ENCODE measurements at places on chromosomes 12 and 14.

GRCh38 chr12:105461271-105461943 is 130.9 kb downstream of the C12orf75 start:
- no peak for DNase-seq

DNA sequence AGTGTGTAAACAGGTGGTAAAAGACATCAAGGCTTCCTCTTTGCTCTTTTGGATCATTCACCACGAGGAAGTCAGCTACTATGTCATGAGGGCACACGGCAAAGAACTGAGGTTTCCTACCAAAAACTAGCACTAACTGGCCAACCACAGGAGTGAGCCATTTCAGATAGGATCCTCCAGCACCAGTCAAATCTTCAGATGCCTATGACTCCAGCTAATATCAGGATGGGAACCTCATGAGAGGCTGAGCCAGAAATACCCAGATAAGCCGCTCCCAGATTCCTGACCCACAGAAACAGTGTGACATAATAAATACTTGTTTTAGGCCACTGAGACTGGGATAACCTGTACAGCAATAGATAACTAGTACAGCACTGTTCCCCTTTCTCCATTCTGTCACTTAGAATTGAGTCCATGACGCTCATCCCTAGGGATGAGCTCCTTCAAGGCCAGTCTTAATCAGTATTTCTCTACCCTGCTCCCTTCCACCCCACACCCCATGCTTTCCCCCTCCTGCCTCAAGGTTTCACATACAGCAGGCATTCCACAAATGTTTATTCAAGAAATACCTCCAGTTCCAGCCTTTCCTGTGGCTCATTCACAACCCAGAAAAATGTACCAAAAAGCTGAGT is 68.4 kb downstream of the PPM1H start:
- DNase-seq: no peak

GRCh38 chr12:133130808-133131128 is 341 bp downstream of the ZNF10 start:
- DNase-seq: no peak

DNA sequence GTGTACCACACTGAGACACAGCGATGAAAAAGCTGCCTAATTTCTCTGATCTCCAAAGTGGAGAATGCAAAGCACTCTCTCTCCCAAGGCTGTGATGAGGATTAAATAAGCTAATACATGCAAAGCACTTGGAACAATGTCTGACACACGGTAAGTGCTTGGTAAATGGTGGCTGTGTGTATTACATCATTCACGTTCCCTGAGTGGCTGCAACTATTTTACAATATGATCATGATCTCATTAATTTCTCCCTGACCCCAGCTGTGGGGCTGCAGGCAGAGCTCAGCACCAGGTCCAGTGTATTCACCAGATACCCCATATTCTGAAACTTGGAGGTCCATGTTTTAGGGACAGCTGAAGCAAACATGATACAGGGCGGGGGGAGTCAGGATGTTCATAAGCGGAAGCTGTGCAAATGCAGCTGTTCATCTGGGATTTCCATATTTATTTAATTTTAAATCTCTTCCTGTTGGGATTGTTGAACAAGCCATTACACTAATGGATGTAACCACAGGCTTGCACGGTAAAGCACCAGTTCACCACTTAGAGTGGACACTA is 106.4 kb downstream of the CCDC60 start:
- DNase-seq: no peak

- DNase-seq: no peak
Observed at GRCh38 chr12:51334764-51335163, 10.8 kb upstream of the BIN2 start.

DNA sequence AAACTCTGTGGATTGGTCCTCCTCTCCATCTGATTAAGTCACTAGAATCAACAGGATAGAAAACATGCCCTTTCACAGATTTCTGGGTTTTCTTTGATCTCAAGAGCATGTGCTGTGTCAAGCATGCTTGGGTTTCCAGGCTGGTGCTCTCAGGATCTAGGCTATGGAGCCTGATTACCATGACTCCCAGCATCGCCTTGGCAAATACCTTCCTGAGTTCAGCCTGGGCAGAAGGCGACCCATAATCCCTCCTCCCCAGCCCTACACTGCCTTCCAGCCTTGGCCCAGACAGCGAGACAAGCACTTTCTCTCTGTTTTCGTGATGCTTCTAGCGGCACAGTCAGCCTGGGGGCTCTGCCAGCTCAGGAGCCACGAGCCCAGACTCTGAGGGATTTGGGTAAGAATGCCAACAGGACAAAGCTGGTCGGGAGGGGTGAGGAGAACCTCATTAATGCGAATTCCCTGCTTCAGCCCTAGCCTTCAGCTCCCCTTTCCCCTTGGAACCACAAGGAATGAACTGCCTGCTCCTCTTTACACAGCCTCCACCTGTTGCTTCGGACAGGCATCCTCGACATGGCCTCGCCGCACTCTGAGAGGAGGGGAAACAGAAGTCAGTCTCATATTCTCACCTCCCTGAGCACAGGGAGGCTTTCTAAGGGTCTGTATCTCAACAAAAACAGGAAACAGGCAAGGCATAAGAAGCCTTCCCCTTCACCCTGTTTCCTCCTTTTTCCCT is 227.1 kb downstream of the MSRB3 start:
- DNase-seq: no peak

GRCh38 chr12:12592930-12593329 is 18.7 kb upstream of the CREBL2 start:
- DNase-seq: no peak

GRCh38 chr12:112998987-112999767 is 20.9 kb downstream of the OAS2 start:
- DNase-seq: no peak

DNA sequence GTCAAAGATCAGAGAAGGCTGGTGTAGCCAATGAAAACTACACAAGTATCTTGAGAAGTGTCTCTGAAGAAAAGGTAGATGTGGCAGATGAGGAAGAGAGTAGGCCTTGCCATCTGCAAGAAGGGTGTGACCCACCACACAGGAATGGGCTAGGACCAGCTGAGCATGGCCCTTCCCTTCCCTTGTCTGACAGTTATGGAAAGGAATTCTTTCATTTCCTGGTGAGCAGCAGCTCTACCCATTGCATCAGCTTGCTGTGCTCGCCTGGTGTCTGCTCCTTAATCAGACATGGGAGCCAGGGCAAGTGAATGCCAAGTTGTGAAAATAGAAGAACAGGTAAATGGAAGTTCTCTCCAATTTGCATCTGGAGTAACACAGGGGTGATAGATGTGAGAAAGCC is 145.2 kb upstream of the KRR1 start:
- no peak for DNase-seq

DNA sequence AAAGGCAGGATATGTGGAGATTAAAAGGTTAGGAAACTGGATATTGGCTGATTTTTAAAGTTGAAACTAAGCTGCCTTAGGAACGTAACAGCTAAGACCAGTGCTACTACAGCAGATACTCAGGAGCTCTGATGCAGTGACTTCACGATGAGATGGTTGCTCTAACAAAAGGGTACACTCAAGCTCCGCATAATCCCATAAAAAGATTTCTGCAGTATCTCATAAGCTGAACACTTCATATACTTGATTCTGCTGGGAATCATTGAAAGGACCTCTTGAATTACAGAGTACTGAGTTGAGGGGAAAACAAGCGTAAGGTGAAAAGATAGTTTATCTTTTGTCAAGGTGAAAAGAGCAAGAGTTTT is 3.7 kb downstream of the RNF10 start:
- no peak for DNase-seq

DNA sequence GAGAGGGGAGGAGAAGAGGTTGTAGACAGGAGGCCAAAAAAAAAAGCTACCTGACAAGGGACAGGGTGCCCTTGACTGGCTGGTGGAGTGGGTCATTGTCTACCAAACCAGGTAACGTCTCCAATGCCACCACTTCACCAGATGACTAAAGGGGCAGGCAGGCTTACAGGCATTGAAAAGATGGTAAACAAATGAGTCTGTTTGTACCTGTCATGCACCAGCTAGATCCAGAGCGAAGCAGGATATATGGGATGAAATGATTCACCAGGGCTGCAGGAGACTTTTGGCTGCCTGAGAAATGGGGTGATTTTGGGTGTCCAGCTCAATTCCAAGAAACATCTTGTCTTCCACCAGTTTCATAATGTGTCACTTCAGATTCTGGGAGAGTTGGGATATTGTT is 4.0 kb downstream of the C12orf54 start:
- DNase-seq: no peak

- no peak for DNase-seq
Observed at GRCh38 chr12:82325540-82326336, 32.4 kb downstream of the CCDC59 start.

DNA sequence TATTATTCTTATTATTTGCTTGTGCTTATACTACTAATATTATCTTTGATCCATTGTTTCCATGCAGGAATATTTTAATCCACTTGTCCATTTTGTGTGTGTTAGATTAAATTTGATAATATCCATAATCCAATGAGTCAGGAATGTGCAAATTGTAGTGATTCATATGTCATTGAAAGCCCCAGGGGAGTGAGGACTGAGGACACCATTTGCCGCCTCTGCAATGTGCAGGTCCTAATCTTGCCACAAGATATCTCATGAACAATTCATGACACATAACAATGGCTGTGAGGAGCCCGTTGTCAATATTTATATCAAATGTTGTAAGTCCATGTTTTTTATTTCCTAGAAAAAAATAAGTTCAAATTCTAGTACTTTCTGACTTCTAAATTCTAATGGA is 250.5 kb downstream of the ZFP36L1 start:
- no peak for DNase-seq

DNA sequence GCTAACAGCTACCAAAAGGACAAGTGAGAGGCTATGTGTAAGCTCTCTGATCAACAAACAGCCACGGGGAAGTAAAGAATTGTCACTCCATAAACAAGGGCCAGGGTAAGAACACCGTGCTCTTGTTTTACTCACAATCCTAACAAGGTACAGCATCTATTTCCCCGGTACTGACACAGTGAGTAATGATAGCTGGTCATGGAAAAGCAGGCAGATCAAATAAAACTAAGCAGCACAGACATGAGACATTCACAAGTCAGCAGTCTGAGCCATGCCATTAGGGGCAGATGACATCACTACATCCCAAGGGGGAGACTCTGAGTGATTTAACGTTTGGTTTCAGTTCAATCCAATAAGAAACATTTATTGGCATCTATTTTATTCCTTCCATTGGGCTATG is 54.4 kb downstream of the ARL6IP4 start:
- peak; percentile 20 for DNase-seq

DNA sequence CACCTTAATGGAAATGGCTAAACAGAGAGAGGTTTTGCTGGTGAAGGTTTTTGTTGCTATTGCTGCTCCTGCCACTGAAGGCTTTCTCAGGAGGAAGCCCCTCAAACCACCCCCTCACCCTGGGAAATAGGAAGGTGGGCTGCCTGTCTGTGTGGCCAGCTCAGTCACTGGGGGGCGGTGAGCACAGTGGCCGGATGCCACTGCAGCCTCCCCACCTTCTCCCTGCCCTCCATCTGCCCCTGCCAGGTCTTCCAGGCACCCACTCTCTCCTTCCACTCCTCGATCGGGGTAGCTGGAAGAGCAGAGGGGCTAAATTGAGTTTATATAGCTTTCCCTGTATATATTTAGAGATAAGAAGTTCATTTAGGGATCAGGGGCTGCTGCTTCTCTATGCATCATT is 80.8 kb downstream of the PAPOLA start:
- no peak for DNase-seq

- DNase-seq: no peak
Observed at GRCh38 chr14:95889236-95889979, 12.8 kb downstream of the TUNAR start.

GRCh38 chr14:68929623-68930307 is 49.3 kb downstream of the ACTN1 start:
- DNase-seq: peak; percentile 21

- DNase-seq: no peak
Observed at GRCh38 chr12:55652352-55652751, 15.7 kb downstream of the OR10P1 start.

DNA sequence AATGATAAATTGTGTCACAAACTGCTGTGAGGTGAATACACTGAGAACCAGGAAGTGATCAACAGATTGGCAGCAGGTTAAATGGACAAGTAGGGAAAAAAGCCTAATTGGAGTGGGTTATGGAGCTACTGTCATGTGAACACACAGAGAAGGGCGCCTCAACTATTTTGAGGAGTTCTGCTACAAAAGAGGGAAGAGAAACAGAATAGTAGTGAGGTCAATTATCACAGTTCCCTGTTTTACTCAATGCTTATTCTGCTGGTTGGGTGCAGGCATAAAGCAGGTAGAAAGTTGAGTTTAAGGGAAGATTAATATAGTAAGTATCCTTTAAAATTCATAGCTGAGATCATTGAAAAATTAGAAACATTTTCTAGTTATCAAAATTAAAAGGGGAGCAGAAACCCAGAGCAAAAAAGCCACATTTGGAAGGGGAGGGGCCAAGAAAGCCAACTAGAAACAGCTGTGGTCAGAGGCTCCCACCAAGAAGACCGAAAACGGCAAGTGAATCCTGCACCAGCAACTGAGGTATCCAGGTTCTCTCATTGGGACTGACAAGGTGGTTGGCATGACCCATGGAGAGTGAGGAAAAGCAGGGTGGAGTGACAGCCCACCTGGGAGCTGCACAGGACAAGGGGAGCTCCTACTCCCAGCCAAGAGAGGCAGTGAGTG is 105.7 kb downstream of the ZC3H14 start:
- no peak for DNase-seq

DNA sequence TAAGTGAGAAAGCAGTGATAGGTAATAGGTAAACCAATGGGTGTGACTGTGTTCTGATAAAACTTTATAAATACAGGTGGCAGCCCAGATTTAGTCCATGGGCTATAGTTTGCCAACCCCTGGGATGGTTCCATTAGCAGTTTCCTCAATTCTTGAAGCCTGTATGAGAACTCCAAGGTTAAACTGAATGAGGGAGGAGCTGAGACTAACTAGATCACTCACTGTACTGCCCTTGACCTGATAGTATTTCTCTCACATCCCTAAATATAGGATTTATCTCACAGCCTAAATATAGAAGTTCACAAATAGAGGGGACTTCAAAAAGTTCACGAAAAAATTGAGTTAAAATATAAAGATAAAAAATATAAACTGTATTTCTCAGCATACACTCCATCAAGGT is 439.6 kb upstream of the CCDC196 start:
- no peak for DNase-seq

GRCh38 chr12:130339951-130340350 is 2.3 kb downstream of the PIWIL1 start:
- no peak for DNase-seq

DNA sequence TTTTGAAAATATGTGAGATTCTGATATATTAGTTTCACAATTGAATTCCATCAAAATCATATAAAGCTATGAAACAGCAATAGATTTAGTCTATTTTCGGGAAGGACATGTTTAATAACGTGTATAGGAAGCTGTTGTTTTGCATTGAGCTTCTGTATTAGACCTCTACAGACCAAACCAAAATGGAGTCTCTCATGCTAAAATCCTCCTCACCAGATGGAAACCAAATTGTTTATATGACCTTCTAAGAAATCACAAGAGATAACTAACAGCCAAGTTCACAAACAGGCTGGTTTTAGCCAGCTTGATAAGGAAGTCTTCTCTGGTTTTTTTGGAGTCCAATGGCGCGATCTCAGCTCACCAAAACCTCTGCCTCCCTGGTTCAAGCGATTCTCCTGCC is 23.9 kb downstream of the L2HGDH start:
- no peak for DNase-seq

- no peak for DNase-seq
Observed at GRCh38 chr14:37616853-37617252, 21.4 kb downstream of the TTC6 start.

GRCh38 chr12:56205445-56205844 is 16.2 kb upstream of the SMARCC2 start:
- peak; percentile 9 for DNase-seq

Data from KBM-7 (cell line).